ENCODE measurements at places on chromosomes 6 and 20.

GRCh38 chr20:54200487-54201267, 7.2 kb upstream of the PFDN4 start:
- DNase-seq = no peak

- no peak for DNase-seq
These were observed 67.3 kb downstream of the NPEPL1 start for GRCh38 chr20:58759947-58760346.

DNA sequence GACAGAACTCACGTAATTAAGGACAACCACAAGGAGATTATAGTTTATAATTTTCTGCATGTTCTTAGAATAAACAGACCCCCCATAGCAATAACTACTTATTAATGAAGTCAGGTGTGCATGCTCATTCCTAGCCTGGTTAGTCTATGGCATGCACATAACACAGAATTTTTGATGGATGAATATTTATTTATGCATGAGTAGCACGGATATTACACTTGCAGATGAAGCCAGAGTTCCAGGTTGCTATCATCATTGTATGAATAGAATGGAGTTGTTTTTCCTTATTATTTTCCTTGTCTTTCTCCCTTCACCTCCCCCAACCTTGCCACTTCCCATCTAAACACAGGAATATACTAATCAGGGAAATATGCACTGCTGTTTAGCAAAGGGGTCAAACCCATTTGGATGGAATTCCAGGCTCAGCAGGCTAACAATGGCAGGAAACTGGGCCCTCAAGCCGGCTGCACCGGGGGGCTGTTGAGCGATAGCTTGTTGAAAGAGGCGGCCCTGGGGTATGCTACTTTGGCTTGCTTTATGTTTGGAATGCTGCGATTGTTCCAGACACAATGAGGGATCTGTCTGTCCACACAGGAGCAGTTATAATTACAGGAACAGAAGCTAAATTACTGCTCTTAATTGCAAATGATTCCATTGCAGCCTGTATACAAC, 112.6 kb downstream of the TMEM170B start:
- no peak for DNase-seq

DNA sequence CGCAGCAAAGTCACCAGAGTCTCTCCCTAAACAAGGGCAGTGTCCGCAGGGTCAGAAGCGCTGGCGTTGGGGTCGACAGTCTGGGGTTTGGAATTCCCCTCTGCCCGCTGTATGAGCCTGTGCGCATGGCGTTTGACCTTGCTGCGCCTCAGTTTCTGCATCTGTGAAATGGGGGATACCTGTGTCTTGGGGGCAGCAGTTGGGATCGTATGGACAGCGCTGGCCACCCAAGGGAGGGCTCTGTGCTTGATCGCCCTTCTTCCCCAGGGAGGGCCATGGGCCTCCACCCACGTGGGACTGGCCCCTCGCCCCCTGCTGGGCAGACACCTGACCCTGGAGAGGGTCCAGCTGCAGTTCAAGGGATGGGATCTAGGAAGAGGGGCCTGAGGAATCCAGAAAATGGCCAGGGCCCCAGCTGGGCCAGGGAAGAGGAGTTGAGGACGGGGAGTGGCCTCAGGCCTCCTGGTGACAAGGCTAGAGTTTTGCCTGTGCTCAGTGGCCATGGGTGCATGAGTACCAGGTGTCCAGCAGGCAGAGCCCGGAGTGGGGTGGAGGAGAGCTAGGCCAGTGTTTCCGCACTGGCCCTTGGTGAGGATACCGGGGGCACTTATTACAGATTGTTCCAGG, 26.4 kb upstream of the PHACTR3 start:
- DNase-seq = no peak

GRCh38 chr6:73521351-73521985, 636 bp upstream of the EEF1A1 start:
- DNase-seq = peak; percentile 61

GRCh38 chr6:112802144-112802543, 455.0 kb downstream of the RFPL4B start:
- DNase-seq = no peak

- no peak for DNase-seq
These were observed 128.8 kb downstream of the PHACTR1 start for GRCh38 chr6:12845224-12846004.

DNA sequence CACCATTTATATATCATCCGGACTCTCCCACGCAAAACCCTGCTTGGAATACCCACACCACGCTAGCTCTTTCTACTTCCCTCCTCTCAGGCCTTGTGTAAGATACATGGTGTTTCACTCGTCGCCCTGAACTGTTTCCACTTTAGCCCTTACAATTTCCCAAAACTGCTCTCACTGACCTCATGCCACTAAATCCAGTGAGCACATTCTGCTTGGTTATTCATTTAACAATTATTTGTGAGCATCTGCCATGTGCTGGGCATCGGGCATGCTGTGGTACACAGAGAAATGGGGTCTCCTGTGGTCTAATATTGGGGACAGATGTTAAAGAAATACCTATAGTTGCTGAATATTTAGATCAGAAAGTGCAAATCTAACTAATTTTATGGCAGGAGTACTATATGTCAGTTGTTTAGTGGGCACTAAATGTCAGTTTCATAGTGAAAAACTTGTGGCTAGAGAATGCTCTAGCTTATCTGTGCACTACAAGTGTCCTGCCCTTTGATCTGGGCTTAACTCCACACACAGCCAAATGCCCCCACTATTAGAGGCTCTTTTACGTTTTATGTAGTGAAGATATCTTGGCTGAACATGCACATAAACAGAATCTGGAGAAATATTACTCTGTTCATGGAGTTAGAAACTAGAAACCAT, 41.0 kb downstream of the PLEKHG1 start:
- no peak for DNase-seq

DNA sequence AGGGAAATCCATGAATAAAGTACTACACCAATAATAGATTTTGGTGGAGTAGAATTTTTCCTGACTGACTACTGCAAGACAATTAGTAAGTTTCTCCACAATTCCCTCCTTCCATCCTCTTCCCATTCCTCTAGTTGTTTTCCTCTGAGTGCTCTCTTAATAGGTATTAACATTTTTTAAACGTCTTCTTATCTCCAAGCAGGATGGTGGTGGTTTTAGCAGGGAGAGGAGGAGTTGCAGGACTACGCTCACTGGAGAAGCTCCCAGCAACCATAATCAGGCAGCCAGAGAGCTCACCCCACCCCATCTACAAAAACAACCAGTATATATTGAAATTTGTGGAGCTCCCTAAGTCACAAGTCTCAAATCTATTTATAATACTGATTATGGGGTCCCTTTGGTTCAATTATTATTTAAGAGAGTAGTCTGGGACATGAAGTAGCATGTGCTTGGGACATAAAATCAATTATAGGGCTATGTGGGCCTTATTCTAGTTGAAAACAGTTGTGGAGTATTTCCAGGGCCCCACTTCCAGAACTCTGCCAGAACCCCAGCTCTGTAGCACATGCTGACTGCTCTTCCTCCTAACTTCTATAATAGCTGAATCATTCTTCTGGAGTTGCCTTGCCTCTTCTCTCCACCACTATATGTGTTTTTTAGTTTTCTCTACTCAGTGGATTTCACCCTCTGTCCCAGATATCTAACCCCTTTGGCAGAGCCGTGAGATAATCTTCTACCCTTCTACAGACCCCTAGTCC, 49.8 kb downstream of the MYB start:
- DNase-seq = no peak

DNA sequence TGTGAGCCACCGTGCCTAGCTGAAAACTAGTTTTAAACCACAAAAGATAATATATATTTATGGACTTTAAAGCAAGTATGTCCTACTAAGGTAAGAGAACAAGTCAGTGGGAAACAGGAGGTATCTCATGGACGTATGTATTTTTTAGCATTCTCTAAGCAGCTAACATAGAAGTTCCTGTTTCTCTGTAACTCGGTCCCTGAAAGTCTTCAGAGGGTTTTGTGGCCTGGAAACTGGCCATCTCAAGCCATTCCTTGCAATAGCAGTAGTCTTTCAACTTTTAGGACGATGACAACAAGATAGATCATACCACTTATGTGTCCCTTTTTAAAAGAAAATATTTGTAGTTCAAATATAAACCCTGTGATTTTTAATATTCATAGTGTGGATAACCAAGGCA, 95.6 kb upstream of the RALGAPA2 start:
- no peak for DNase-seq

DNA sequence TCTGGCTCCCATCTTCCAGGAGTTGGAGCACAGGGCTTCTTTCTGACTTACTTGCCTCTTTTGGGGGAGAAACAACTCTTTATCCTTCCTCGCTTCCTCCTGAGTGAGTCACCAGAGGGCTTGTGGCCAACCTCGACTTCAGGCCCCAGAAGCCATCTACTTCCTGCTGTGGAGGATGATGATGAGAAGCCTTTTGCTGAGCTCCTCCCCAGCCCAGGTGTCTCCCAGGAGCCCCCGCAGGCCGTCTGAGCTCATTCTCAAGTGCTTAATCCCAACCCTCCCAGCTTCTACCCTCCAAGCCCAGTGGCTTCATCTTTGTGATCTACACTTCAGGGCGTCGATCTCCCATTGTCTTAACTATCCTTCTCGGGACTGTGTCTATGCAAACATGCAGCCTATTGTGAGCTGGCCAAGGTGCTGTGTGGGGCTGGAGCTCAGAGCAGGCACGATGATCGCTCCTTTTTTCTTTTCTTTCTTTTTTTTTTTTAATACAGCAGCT, 27.9 kb downstream of the SDCBP2 start:
- DNase-seq = no peak

GRCh38 chr6:25257686-25258348, 21.4 kb upstream of the CARMIL1 start:
- DNase-seq = no peak

DNA sequence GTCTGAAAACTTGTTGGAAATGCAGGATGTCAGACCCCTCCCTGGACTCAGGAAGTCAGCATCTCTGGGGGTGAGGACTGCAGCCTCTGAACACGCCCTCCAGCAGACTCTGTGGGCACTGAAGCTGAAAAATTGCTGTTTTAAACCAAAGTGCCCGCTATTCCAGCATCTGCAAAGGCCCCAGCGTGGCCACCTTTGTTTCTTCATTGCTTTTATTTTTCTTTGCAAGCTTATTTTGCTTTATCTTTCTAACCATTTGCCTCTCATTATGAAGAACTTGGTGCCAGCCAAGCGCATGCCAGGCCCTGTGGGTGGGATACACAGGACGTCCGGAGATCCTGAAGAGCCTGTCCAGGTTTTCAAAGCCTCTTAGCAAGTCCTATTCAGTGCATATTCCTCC, 203.9 kb upstream of the CST7 start:
- no peak for DNase-seq

- DNase-seq = no peak
These were observed 27.0 kb downstream of the PNLDC1 start for GRCh38 chr6:159826968-159827647.

GRCh38 chr6:73085443-73085871, 139.8 kb downstream of the KHDC1L start:
- DNase-seq = no peak

- DNase-seq = no peak
These were observed 25.4 kb upstream of the C20orf144 start for GRCh38 chr20:33636776-33637175.

DNA sequence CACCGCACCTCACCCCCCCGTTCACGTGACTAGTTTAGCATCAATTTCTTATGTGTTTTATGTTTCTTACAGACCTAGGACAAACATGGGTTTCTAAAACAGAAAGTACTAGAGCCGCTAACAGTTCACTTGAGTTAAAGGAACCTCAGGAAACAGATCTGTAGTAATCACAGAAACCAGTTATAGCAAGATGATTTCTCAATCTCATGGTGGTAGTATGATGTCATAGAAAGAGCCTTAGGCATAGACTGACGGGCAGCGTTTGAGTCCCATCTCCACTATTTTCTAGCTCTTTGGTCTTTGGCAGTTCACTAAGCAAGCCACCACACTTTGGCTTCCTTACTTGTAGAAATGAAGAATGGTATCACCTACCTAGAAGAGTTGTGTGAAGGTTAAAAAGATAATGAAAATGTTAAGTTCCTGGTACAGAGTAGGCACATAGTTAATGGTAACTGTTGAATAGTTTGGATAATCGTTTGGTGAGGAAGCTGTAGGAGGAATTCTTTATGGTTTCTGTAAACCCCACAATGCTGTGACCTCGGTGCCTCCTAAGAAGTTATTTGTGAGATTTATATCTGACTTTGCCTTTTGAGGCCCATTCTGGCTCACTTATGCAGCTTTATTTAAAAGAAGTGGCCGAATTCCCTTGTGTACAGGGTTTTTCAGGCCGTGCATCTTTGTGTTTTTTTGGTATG, 21.3 kb downstream of the CTNNBL1 start:
- no peak for DNase-seq
